ENCODE measurements at places on chromosomes 6 and 20. TPM values are rescaled to one million over a fixed set of nuclear protein-coding genes. Genes with fewer than 3 reads are reported as not detected.
A peak's percentile ranks its signal among the peaks of the same experiment; 100 is the strongest.

Gene TREML2
- total RNA-seq, result 0.15 TPM

DNA sequence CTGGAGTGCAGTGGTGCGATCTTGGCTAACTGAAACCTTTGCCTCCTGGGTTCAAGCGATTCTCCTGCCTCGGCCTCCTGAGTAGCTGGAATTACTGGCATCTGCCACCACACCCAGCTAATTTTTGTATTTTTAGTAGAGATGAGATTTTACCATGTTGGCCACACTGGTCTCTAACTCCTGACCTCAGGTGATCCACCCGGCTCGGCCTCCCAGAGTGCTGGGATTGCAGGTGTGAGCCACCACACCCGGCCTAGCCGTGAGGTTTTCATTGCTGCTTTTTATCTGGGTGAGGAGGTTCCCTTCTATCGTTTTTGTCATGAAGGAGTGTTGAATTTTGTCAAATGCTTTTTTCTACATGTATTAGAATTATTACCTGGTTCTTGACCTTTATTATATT lies 23.9 kb downstream of the SRC start:
- DNase-seq, result no peak

GRCh38 chr20:63442100-63442493 lies 30.4 kb downstream of the KCNQ2 start:
- DNase-seq, result peak; percentile 69

DNA sequence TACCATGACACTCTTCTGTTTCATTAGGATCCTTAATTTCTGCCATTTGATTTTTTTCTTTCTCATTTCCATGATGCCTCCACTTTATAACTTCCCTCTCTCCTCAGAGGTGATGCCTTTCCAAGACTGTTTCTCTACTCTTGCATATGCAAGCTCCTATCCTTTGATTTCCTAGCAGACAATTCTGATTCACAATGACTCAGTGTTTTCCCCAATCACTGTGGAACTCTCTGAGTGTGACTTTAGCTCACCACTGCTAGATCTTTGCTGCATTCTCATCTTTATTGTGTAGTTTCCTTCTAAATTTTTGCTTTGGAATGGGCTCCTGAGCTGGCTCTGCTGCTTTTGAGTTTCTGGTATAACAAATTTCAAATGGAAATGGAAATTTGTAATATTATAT lies 184.9 kb downstream of the TINAG start:
- DNase-seq, result no peak

Gene ULBP3
- 1.1 TPM for total RNA-seq

DNA sequence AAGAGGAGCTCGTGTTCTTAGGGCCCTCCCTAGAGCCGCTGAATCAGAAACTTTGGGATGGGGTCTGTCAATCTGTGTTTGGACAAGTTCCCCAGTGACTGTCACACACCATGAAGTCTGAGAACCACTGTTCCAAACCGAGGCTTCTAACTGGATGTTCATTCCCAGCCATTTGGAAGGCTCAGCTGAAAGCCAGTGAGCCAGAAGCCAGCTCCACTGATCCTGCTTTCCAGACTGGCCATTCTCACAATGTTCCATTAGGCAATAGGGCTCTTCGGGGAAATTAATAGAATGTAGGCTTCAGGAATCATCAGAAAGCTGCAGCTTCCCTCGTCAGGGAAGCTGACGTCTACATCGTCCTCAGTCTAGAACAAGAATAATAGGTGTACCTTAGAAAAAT lies 90.8 kb upstream of the QKI start:
- no peak for DNase-seq

Gene ACSS1
- total RNA-seq, result 32.5 TPM

- DNase-seq, result no peak
Measured at GRCh38 chr20:59078231-59078630, 35.6 kb upstream of the PRELID3B start.

DNA sequence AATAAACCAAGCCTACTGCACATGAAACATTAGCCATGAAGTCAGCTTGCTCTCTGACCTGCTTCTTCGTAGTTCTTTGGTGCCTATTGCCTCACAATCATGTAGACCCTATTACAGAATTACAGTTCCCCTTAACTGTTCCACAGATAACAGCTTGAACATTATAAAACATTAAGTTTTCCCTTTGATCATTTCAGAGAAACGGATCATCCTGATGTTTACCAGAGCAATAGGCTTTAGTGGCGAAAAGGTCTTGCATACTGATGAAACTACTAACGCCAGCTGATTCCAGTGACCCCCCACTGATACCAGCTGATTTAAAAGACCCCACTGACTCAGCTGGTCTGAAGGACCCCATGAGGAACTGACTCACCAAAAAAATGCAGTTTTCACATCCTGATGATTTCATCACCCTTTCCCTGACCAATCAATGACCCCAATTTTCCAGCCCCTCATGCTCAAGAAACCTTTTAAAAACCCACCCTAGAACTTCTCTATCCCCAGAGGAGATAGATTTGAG lies 39.4 kb upstream of the MLIP start:
- no peak for DNase-seq

DNA sequence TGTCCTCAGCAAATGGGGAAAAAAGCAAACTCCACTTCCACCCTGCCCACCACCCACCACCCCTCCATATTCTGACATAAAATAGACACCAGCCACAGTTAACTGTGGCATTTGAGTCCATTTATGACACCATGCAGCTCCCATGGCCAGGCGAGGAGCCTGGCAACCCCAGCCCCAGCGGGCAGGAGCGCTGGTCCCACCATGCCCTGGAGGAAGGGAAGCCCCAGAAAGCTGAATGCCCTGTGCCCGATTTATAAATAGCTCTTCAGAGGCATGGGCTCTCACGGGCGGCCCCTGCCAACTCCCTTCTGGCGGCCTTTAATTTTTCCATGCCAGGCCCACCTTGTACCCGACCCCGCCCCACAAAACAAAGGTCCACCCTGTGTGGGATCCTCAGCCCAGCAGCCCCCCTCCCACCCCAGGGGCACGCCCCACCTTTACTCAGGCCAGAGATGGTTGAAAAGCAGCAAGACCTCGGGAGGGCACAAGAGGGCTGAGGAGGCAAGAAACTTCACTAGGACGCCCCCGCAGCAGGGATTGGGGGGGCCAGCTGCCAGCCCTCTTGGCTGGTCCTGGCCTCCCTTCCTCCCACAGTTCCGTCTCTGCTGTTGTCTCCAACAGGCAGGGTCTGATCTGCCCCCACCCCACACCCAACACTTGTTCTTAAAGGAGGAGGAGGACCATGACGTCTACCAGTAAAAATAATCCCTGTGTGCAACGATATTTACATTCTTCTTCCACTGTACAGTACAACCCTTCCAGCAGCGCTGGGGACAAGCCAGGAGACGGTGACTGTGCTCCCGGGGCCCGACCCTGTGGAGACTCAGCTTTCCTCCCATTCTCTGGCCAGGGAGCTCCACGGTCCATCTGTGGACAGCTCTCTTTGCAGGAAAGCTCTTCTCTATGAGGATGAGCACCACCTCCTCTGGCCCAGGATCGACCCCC lies 115.6 kb upstream of the CDYL start:
- no peak for DNase-seq

GRCh38 chr6:106056746-106057390 lies 29.3 kb upstream of the PRDM1 start:
- DNase-seq, result no peak

DNA sequence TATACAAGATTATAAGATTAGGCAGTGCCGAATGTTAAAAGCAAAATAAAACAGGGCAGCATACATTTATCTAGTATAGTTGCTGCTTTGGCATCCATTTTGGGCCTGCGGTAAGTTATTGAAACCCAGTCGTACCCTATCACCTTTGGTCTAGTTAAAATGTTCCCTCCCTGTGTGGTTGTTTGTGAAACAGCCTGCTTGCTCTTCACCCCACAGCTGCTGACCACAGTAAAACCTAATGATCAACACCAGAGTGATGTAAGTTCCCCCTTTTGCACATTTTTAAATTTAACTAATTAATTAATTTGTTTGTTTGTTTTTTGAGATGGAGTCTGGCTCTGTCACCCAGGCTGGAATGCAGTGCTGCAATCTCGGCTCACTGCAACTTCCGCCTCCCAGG lies 50.3 kb upstream of the TXNDC5 start:
- no peak for DNase-seq

Gene HLA-DMB
- 14.0 TPM for total RNA-seq

DNA sequence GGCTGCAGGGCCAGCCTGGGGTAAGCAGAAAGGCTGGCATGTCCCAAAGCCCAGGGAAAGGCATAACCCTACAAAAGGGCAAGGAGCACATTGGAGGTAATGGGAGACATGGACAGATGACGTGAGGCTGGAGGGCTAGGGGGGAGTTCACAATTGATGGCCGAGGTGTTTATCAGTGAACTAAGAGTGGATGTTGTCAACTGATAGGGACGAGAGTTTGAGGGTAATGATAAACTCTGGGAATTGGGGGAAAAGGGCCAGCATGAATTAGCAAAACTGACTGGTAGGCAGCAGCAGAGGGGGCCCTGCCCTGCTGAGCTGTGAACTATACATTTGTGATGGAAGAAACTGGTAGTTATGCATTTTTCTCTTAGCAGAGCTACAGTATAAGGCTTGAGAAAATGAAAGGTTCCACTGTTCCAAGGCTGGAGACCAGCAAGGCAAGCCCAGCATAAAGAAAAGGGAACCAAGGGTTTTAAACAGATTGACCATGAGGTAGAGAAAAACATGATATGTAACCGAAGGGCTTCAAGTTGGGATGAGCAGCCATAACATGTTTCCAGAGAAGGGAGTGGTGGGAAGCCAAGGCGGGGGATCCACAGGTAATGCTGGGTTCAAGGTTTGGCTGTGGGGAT lies 98.1 kb upstream of the MLN start:
- no peak for DNase-seq

- no peak for DNase-seq
Measured at GRCh38 chr6:131688286-131688685, 12.9 kb downstream of the OR2A4 start.

DNA sequence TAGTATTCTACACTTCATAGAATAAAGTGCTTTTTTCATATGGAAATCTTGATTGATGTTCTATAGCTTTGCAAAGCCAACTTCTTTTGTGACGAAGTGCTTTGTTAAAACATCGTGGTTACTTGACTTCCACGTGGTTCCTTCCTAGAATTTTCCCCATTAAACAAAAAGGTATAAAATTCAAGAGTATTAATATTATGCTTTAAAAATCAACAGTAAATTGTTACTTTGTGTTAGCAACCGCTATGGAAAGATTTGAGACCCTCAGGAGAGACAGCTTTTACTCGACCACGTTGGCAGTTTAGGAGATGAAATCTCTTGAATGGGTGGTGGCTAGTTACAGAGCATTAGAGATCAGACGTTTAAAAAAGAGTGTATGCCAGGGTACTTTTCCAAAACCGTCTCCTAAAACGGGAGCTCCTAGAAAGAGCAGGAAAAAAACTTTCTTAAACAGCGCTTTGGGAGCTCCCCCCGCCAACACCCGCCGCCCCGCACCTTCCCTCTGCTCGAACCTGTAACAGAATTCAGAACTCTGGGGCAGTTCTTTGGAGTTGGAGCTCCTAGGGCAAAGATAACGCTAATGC lies 920 bp downstream of the GJA1 start:
- DNase-seq, result peak; percentile 52

GRCh38 chr20:19947611-19948264 lies 69.4 kb upstream of the NAA20 start:
- no peak for DNase-seq

DNA sequence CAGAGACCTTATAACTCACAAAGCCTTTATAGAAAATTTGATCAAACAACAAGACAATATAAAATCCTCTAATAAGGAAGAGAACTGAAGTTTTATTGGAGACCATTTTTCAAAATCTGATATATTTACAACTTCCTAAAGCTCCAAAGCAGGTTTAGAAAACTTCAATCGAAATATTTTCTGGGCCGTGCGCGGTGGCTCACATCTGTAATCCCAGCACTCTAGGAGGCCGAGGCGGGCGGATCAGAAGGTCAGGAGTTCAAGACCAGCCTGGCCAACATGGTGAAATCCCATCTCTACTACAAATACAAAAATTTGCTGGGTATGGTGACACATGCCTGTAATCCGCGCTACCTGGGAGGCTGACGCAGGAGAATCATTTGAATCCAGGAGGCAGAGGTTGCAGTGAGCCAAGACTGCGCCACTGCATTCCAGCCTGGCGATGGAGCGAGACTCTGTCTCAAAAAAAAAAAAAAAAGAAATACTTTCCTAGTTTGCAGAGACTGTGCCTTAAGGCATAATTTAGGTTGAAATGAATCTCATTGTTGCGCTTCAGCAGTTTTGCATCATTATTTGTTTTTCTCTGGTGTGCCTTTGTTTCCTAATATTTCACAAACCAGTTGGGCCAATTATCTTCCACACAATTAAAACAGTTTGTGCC lies 60.6 kb upstream of the ASIP start:
- DNase-seq, result no peak

Gene CALHM4
- 0.26 TPM for total RNA-seq

Gene SIRPD
- not detected for total RNA-seq

Gene ROMO1
- 164 TPM for total RNA-seq

All from right cardiac atrium (tissue), 5 donors.